Activated CD4-positive, alpha-beta T cell treated with anti-CD3 and anti-CD28 coated beads, Interleukin-2, amount 50 U/mL, for 4 hours (primary cell): ENCODE measurements at places on chromosomes 5 and 9.

GRCh38 chr5:181204826-181205760, at the start of gene TRIM7:
TRIM7 (minus strand) TSS chr5:181205196; CDS start chr5:181205110, 86 bp downstream.
- no peak for DNase-seq

DNA sequence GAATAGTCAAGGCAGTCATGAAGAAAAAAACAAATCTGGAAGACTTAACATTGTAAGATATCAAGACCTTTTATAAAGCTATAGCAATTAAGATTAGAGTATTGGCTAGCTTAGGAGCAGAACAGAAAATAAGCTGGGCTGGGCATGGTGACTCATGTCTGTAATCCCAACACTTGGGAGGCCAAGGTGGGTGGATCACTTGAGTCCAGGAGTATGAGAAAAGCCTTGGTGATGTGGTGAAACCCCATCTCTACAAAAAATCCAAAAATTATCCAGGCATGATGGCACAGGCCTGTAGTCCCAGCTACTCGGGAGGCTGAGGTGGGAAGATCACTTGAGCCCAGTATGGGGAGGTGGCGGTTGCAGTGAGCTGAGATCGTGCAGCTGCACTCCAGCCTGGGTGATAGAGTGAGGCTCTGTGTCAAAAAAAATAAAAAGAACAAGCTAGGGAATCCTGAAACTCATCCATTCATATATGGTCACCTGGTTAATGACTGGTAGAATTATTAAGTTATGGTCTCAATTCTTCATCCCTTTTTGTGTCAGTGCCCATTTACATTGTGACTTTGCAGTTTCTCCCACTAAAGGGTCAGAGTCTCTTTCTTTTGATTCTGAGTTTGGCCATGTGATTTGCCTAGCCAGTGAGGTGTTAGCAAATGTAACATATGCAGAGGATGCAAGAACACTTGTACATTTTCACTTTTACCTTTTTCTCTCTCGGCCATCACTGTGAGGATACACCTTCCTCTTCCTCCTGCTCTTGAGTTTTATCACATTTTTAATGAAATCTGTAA, 144.6 kb upstream of the SGCD start:
- DNase-seq, result no peak

GRCh38 chr9:90547896-90548295, 94.7 kb downstream of the DIRAS2 start:
- DNase-seq, result no peak

- no peak for DNase-seq
Observed at GRCh38 chr9:6512085-6512657, 99.2 kb downstream of the UHRF2 start.

DNA sequence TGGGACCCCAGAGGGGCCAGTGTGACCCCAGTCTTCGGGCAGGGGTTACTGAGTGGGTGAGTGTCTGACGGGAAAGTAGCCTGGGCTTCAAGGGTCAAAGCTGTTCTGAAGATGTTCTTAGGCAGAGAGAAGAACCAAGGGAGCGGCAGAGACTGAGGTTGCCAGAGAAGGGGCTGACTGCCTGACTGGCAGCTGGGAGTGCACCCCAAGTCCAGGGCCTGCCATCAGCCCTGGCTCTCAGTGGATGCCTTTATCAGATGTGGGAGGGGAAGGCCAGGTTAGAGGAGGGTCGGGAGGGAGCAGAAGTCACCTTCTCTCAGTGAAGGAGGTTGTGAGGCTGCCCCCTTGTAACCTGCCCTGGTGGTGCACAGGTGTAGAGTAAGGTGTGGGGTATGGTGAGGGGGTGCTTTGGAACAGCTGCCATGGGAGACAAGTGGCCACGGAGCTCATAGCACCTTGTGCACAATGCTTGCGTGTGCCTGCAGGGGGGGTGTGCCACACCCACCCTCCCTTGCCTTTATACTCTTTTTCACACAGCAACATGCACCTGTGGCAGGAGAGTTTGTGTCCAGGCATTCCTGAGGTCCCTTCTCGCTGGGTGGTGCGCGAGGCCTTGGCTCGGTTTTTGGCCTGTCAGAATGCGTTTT, 18.9 kb downstream of the RALGPS1 start:
- no peak for DNase-seq
